ENCODE measurements at places on chromosomes 7 and 10.

- no peak for DNase-seq
Measured at GRCh38 chr10:61869774-61870525, 31.5 kb upstream of the ARID5B start.

- peak; percentile 29 for DNase-seq
Measured at GRCh38 chr10:93379731-93380575, 102.2 kb downstream of the MYOF start.

DNA sequence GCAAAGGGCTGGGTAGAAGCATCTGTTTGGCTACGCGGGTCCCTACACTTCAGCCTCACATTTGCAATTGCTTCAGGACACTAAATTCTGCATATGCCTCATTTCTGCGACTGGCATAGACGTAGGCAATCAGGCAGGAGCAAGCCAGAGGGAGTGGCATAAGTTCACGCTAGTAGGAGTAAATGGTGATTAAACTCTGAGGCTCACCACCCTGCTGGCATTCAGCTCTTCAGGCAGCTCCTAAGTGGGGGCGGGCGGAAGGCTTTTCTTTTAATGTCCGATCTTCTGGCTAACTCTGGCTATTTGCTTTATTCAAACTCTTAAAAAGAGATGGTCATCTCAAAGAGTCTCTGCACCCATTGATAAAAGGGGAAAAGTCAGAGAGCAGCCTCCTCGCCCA lies 45.3 kb downstream of the RGS10 start:
- no peak for DNase-seq

DNA sequence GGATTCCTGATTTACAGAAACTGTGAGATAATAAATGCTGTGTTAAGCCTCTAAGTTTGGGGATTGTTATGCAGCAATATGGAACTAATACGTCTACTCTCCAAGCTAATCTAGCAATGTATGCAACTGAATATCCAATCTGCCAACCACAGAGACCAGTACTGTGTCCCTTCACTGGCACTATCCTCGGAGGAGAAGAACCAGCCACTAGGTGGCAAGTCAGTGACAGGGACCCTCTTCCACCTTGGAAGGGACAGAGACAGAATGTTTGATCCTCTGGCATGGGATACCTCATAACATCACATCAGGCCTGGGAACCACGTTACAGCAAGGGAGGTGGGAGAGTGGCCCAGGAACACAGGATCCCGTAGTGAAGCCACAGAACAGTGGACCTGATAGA lies 96.4 kb downstream of the CREM start:
- no peak for DNase-seq

- DNase-seq: peak; percentile 70
Measured at GRCh38 chr10:3173171-3173878, 743 bp upstream of the PITRM1 start.

- DNase-seq: no peak
Measured at GRCh38 chr7:721619-722248, 4.8 kb upstream of the DNAAF5 start.

DNA sequence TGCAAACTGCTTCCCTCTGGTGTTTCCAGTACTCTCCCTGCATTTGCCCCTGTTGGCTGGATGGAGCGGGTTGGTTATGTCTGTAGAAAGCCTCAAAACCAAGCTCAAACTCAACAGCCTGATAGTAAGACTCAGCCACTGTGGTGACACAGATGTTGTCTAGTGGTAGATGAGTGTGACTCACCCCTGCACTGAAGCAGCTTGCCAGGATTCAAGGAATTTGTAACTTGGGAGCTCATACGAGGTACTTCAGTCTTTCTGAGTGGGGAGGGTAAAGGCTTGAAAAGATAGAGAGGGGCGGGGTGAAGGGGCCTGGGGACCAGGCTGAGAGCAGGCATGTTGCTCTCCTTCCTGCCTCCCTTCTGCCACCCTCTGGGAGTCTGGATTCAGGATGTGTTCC lies 22.9 kb upstream of the AQP1 start:
- DNase-seq: no peak

DNA sequence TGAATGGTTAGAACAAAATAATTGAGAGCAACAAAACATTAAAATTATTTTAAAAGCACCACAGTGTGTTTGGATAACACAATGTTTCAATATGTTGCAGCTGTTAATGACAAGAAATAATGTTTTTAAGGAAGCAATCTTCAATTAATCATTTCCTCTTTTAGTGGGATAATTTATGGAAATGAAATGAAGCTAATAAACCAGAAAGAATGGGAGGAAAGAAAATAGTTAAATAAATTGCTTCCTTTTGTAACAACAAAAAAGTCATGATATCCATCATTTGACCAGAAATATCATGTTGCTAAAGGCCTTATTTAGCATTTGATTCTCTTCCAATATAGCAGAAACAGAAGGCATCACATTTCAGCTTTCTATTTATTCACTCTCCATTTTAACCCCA lies 224.5 kb downstream of the SEMA3A start:
- no peak for DNase-seq

DNA sequence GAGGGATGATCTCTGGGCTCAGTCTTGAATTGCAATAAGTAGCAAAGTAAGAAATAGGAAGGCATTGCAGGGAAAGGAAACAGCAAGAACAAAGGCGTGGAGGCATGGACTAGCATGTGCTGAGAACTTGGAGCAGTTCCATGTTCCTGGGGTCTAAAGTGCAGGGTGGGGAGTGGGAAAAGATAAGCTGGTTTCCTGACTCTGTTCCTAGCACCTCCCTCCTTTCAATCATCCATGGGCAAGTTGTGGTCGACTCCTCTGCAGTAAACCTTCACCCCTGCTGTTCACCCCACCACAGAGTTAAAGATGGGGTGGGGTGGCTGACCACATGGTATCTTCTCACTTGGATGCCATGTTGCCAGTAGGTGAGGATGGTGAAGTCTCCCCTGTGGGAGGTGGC lies 29.6 kb downstream of the RPS24 start:
- DNase-seq: no peak

GRCh38 chr7:158858592-158859503 lies 2.5 kb downstream of the DYNC2I1 start:
- no peak for DNase-seq

All from activated naive CD8-positive, alpha-beta T cell treated with anti-CD3 and anti-CD28 coated beads, Interleukin-2, amount 50 U/mL, for 24 hours (primary cell).